ENCODE measurements at places on chromosomes 4 and X.

GRCh38 chr4:15327311-15328298 lies 100.2 kb upstream of the C1QTNF7 start:
- no peak for DNase-seq

DNA sequence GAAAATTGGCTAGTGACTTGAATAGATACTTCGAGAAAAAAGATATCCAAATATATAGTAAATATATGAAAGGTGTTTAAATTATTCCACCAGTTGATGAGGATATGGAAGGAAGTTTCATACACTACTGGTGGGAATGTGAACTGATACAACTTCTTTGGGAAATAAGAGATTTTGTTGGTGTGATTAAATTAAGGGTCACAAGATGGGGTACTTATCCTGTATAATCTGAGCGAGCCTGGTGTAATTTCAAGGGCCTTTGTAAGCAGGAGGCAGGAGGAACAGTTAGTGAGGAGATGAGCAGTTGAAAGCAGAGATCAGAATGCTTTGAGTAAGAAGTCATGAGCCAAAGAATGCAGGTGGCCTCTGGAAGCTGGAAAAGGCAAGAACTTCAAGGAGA lies 192.2 kb downstream of the KCTD8 start:
- DNase-seq, result no peak

GRCh38 chrX:55648434-55648833 lies 25.2 kb downstream of the FOXR2 start:
- no peak for DNase-seq

DNA sequence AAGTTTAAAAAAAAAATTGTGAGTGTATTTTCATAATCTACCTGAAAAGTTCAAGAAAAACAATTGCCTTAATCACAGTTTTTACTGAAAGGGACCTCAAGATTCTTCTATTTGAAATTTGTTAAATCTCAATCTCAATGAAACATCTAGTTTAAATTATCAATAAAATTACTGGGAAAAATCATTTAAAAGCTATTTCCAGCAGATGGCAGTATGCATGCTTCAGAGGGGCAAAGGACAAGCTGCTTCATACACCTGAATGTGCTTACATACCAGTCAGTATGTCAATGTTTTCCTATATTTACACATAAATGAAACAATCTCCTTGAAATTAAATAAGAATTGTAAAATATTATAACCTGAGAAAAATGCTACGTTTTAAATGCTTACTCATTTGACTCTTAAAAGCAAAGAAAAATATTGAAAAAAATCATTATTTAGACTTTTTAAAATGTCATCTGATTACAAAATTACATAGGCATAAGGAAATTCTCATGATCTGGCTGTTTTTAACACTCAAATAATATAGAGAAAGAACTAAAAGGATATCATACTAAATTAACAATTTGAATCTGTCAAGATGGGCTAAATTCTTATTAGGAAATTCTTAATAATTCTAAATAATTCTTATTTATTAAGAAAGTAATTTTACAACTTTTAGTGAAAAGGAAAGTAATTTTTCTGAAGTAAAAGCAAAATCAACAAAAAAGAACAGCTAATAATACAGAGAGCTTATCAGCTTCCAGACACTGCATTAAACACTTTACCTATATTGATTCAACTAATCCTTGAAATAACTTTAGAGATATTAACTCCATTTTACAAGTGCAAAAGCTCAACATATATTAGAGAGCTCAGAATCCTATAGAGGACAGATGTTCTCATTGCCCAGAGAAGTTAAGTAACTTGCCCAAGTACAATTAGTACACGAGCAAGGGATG lies 242.1 kb downstream of the ADAMTS3 start:
- DNase-seq, result no peak

DNA sequence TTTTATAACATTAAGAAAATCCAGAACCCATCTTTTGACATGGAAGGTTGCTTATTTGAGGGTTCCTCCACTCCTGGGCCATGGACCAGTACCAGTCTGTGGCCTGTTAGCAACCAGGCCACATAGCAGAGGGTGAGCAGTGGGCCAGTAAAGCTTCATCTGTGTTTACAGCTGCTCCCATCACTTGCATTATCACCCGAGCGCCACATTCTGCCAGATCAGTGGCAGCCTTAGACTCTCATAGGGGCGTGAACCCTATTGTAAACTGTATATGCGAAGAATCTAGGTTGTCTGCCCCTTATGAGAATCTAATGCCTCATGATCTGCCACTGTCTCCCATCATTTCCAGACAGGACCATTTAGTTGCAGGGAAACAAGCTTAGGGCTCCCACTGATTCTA lies 58.6 kb downstream of the NDST4 start:
- no peak for DNase-seq
